ENCODE measurements at places on chromosomes 2 and 18.

DNA sequence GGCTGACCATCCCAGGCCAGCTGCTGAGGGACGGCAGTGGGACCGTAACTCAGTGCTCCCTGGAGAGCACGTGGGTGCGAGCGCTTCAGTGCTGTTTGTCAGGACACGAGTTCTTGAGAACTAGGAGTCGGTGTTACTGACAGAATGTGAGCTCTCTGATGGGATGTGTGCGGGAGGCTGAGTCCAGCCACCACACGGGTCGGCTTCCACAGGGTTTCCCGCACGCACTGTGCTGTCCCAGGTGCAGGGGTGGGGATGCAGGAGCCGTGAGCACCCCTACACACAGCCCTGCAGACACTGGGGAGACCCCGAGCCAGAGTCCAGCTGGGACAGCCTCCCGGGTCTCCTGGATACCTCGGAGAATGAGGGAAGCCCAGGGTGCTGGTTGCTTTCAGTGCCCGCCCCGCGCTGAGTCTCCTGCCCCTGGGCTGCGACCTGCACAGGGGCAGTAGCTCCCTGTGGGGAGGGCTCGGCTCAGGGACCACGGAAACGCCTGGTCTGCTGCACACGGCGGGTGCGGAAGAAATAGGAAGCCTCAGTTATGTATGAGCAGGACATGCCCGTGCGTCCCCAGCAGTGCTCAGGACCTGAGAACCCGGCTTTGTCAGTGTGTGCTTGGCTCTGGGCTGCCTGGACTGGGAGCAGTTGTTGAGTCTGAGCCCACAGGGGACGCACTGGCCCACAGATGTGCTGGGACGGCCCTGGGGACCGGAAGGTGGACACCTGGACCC lies 71.2 kb downstream of the KCNG2 start:
- DNase-seq, result no peak

GRCh38 chr2:50645346-50645745 lies 386.6 kb downstream of the NRXN1 start:
- no peak for DNase-seq

- DNase-seq, result no peak
These were observed 25.5 kb upstream of the ITGA4 start for GRCh38 chr2:181431674-181432073.

GRCh38 chr2:234789556-234790325 lies 162.1 kb upstream of the SH3BP4 start:
- DNase-seq, result no peak

GRCh38 chr2:120435671-120436459 lies 89.9 kb downstream of the INHBB start:
- DNase-seq, result no peak

DNA sequence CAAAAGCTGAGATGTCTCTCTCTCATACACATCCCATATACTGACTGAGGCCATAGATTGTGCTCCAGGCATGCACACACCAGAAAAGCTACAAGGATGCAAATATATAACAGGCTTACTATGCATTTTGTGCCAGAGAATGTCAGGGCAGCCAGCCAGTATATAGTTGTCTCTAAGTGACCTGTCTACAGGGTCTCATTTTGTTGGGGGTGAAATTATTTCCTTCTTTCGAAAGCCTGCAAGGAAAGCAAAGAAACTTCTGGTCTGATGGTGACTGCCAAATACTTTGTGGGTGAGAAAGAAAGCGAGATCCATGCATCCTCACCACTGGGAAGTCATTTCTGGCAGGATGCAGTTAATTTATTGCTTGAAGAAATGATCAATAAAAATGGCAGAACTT lies 70.2 kb downstream of the CDCA7 start:
- no peak for DNase-seq

- DNase-seq, result peak; percentile 99
These were observed at the start of gene CSRNP3 for GRCh38 chr2:165469417-165469816. Gene CSRNP3, plus strand, starts transcription at chr2:165469698. Its CDS starts 125,368 bp downstream, at chr2:165595066.

GRCh38 chr2:66862885-66863650 lies 428.1 kb downstream of the MEIS1 start:
- no peak for DNase-seq

DNA sequence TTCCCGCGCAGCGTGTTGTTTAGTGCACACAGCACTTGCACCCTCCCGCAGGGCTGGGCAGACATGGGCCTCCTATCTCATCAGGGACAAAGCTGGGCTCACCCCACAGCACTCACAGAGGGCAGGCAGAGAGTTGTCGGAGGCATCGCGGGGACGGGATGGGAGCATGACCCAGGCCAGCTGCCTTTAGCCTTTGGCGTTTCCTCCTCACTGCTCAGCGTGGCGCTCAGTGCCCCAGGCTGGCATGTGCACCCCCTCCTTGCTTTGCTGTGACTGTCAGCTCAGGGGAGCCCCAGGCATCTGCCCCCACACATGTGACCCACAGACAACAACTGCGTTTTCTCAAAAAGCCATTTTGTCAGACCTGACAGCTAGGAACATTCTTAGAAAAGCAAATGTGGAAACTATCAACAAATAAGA lies 101.1 kb downstream of the RNF144A start:
- no peak for DNase-seq

DNA sequence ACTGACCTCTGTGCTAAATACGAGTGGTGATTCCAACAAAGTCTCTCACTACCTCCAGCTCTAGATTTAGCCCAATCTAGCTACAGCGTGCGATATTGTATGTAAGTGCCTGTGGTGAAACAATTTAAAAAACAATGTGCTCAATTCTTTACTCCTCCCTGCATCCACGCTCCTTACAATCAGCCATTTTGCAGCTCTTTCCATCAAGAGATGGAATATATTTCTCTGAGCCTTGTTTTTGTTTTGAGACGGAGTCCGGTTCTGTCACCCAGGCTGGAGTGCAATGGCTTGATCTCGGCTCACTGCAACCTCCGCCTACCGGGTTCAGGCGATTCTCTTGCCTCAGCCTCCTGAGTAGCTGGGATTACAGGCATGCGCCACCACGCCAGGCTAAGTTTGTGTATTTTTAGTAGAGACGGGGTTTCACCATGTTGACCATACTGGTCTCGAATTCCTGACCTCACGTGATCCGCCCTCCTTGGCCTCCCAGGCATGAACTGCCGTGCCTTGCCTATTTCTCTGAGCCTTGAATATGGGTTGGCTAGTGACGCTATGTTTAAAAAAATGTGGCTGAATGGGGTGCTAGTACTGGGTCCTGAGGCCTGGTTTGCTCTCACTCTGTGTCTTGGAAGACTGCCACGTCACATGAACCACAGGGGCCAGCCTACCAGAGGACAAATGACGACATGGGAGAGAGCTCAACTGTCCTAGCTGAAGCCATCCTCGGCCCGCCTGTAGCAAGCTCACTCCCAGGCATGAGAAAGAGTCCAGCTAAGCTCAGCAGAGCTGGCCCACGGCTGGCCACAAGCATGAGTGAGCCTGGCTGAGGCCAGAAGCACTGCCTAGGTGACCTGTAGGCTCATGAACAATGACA lies 14.8 kb downstream of the WDFY1 start:
- no peak for DNase-seq

DNA sequence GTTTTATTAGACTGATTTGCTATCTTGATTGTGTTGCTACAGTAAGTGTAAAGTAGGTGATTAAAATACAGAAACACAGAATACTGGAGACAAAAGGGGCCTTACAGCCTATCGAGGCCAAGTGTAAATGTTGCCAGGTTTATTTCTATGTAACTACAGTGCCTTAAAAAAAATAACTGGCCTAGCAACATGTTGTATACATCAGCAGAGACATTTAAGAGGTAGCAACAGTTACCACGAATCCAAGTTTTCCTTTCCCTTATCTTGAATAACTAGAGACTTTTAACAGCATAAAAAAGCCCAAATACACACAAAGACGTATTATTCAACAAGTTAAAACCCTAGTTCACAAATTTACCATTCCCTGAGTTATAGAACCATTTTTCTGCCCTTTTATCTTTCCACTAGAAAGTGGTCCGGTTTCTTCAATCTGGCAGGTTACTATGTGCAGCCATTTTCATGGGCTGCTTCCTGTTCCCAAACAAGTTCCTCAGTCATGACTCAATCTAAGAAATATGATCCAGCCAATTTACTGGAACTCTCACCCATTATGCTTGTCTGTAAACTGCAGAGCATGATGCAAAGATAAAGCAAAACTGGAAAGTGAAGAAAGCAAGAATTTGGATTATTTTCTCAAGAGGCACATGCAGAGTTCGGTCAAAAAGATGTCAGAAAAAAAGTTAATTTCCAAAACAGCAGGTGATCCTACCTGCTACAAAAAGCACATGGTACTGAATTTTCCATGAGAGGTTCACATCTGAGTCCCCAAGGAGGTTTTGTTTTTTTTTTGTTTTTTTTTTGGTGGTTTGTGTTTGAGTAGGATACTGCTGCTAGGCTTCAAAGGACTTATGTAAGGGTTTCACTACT lies 22.2 kb downstream of the NFE2L2 start:
- DNase-seq, result no peak

DNA sequence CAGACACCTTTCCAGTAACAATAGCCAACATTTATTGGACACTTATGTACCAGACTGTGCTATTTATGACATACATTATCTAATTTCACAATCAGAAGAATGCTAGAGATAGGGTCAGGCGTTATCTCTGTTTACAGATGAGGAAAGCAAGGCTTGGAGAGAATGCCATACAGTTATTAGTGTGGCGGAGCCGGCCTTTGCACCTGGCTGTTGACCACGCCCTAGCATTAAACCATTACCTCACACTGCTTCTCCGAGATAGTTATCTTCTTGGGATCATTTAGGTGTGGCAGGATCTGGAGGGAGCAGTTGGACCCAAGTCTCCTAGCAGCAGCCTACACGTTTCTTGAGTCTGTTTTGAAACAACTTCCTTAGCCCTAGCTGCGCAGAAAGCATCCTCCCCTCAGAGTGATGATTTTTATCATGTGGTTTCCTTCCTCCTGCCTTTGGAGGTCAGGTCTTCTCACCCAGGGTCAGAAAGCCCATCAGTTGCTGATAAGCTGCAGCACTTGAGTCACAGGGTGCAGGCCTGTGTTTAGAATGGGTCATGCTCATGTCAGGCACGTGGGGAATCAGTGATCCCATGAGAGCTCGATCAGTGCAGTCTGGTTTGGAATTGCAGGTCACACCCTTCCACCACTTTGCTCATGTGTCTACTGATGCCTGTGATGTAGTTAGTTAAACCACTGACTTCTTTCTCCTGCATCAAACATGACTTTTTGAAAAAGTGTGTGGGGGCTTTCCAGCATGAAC lies 118.2 kb downstream of the SPTBN1 start:
- no peak for DNase-seq

GRCh38 chr2:102110596-102111334 lies 31.8 kb upstream of the IL1R1 start:
- no peak for DNase-seq

GRCh38 chr2:167192833-167193232 lies 304.6 kb downstream of the XIRP2 start:
- DNase-seq, result no peak

DNA sequence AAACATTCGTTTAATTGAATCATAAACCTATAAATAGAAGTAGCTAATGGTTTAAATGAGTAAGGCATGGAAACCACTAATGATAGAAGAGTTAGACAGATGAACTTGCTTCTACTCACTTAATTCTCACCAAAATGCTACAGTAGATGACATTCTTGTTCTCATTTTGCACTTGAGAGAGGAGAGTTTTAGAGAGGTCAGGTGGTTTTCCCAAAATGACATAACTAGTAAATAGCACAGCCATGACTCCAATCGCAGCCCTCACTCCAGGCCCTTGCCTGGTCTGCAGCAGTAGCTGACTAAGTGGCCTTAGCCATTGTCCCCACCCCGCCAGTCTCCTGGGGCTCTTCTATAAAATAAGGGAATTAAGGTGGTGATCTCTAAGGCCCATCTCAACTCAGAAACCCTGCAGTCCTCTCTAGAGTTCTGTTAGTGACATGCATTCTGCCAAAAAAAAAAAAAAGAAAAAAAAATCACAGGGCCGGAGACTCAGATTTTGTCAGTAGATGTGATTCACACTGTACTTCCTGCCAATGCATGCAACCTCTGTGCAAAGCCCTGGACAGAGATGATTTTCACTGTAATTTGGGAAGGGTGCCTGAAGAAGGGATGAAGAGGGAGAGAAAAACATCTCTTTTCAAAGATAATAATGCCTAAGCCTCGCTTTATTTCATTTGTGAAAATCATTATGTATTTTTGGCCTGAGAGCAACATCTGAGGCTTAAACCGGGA lies 221.8 kb downstream of the ANAPC1 start:
- no peak for DNase-seq

GRCh38 chr18:57925706-57926105 lies 118.3 kb upstream of the NEDD4L start:
- DNase-seq, result no peak

DNA sequence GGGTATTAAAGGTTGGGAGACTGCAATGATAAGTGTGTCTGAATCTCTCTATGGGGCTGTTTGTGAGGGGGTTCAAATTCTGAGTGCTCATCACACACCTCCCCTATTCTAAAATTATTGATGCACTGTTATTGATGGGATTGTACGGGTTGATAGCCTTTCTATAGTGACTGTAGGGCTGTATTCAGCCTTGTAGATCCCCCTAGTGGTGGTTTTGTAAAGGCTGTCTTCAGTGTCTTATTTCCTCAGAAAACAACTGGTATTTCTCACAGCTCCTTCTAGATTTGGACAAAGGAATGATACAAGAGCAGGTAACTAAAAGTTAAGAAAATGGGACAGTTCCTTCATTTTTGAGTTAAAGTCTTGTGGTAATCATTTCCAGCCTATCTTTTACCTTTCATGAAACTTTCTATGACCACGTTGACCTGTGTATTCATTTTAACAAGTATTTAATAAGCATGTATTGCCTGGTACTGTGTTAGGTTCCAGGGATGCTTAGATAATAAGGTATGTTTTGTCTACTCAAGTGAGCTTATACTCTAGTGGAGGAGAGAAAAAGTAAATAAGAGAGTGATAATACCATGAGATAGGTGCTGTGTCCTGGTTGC lies 21.2 kb downstream of the SMAD4 start:
- peak; percentile 26 for DNase-seq

DNA sequence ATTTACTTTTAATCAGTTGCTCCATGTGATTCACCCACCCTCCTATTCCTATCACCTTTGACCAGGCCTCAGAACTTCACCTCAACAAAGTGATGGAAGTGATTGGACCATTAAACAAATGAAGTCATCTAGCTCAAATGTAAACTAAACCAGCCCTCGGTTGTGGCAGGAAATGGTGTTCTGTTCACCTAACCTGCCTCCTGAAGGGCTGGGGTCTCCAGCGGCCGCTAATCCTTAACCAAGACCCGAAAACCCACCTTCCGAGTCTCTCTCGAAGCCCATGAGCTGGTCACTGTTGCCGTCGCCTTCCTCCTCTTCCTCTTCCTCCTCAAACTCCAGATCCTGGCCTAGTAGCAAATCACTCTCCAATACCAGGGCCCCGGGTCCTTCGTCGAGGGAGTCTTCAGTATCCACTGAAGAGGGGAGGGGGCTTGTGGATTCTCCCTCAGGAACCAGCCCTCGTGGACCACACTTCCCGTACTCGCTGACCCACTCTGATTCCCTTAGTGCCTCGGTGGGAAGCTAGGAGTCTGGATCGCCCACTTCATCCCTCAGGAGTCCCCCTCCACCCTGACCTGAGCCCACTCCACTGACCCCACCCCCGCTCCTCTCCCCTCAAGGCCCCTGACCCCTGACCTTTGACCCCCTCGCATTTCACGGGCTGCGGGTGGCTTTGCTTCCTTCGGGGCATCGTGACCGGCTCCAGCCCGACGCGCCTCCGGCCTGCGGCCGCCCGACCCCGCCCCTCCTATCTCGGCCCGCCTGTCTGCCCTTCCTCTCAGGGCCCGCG lies 503 bp downstream of the ZNF513 start:
- DNase-seq, result no peak
